ENCODE measurements at places on chromosomes 1 and 21.

DNA sequence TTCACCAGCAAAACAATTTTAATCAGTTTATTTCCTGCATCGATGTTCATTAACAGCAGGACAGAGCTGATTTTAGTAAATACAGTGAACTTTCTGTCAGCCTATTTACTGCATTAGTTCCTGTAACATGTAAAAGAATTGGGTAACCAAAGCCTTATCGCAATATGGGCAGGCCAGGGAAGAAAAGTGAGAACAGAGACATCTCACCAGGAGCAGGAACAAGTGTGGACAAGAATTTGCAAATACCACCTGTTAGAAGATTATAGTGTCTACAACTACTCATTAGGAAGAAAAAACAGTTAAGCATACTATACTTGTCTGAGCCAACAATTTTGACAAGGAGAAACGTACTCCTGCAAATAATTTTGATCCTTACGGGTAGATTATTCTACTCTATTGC, 1293.9 kb downstream of the PLA2G4A start:
- DNase-seq: no peak

GRCh38 chr21:37210130-37210529, 57.0 kb downstream of the VPS26C start:
- DNase-seq: no peak

- no peak for DNase-seq
Measured at GRCh38 chr1:29271724-29272123, 35.4 kb downstream of the PTPRU start.

GRCh38 chr1:3494321-3495308, 40.1 kb downstream of the ARHGEF16 start:
- no peak for DNase-seq

DNA sequence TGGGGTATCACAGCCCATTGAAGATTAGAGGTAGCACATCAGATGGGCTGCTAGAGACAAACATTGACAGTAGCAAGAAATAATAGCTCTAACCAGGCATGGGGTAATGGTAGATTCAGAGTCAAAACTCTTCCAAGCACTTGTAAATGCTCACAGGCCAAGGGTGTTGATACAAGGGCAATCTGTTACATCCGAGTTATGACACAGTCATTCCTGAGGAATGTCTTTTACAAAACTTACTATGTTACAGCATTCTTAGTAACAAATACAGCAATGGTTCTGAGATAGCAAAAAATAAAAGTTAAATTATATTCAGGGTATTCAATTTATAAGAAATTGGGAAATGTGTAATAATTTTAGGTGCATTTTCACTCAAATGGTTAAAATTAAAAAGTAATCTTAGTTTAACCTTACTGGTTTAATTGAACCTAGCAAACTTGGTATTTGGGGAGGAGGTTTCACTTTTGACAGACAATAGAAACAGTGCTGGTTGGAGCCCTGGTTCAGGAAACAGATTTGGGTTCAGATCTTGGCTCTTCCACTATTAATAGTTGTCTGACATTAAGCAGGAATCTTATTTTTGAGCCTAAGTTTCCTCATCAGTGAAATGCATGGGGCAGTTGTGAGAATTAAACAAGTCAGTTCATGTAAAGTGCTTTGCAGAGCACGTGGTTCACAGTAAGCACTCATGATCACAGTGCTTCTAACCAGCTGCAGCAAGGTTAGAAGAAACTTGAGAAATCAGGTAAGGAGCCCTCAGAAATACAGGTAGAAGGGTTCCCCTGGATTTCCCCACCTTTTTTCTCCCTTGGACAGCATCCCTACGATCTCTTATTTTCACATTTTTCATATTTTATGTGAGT, 4.4 kb downstream of the ST3GAL3 start:
- DNase-seq: no peak

- DNase-seq: no peak
Measured at GRCh38 chr1:224160171-224160682, 22.8 kb upstream of the DEGS1 start.

GRCh38 chr1:185864331-185864730, 130.1 kb downstream of the HMCN1 start:
- no peak for DNase-seq

GRCh38 chr1:6491966-6492365, 499 bp upstream of the PLEKHG5 start:
- no peak for DNase-seq

DNA sequence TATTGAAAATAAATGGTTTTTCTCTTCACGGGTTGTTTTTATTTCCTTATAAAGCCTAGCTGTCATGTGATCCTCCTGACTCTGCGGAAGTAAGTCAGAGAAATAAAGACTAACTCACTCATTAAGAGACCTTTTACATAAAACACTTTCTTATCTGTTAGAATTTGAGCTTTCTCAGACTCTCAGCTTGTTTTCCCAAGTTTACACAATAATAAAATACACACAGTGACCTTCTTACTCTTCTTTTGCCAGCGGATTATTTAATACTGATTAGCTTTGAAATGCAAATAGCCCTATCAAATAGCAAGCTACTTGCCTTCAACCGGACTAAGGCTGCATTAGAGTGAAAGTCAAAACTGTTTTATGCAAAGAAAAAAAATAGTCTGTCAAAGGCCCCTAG, 45.5 kb upstream of the CXADR start:
- no peak for DNase-seq

GRCh38 chr1:210257698-210258529, 25.3 kb downstream of the SERTAD4 start:
- DNase-seq: no peak

Data from activated T-cell treated with anti-CD3 and anti-CD28 coated beads, Interleukin-2, amount 50 U/mL, for 4 hours (primary cell).